ENCODE measurements at places on chromosomes 5 and 9.
A peak's percentile ranks its signal among the peaks of the same experiment; 100 is the strongest.

GRCh38 chr5:146428658-146429057 is 18.5 kb upstream of the TCERG1 start:
- DNase-seq = no peak

DNA sequence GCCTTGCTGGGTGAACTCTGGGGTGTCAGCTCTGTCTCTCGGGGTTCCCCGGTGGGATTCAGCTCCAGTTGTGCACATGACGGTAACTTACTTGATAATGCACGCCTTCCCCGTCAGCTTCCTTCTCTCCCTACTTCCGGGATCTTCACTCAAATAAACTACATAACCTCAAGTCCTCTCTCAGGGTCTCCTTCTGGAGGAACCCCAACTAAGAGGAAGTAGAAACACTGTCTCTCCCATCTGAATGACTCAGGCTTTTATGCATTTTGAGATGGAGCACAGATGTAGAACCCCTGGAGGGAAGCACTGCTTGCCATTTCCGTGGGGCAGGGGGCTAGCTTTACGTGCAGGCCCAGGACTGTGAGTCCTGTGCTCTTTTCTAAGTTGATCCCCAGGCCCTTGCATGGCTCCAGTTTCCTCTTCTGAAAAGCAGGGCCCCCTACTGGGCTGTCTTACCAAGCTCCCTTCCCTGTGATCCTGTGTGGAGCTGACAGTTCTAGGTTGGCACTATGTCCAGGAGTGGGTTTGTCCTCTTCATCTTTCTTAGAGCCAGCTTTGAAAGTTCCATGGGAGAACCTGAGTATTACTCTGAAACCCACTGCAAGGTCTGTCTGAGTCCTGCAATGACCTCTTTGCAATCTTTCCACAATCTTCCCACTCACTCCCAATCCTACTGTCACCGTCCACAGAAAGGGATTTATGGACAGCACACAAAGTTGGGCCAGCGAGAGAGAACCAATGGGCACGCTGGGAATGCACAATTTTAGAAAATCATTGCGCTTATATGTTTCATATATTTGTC is 17.7 kb downstream of the S1PR3 start:
- no peak for DNase-seq

- DNase-seq = peak; percentile 64
Measured at GRCh38 chr9:22446589-22446949, at the start of gene DMRTA1. DMRTA1 (plus strand) TSS chr9:22446824; CDS start chr9:22447066, 242 bp downstream.

GRCh38 chr5:53095217-53095616 is 14.3 kb downstream of the MOCS2 start:
- DNase-seq = peak; percentile 9

- DNase-seq = no peak
Measured at GRCh38 chr5:83577036-83577636, 105.6 kb downstream of the VCAN start.
